Amygdala (tissue), 56 donors: ENCODE measurements at places on chromosomes 7 and 10.

- no peak for DNase-seq
Measured at GRCh38 chr10:26448292-26448691, 10.2 kb downstream of the APBB1IP start.

DNA sequence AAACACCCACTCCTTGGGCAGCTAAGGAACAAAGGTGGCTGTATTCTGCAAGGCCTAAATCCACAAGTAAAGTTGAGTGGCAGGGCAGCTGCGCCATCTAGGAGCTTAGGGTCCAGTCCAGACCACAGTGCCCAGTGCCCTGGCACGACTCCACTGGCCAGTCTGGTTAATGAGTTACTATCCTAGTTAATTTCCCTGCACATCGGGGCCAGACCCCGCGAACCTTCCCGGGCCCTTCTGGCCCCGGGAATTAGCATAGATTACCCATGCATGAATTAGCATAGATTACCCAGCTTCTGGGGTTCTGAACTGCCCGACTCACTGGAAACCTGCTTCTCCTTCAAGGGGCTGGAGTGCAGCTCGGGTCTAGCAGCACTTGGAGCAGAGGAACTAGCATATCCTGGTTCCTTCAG lies 3.2 kb upstream of the EMX2 start:
- no peak for DNase-seq

- DNase-seq = no peak
Measured at GRCh38 chr7:33950047-33950714, 44.8 kb downstream of the BMPER start.

DNA sequence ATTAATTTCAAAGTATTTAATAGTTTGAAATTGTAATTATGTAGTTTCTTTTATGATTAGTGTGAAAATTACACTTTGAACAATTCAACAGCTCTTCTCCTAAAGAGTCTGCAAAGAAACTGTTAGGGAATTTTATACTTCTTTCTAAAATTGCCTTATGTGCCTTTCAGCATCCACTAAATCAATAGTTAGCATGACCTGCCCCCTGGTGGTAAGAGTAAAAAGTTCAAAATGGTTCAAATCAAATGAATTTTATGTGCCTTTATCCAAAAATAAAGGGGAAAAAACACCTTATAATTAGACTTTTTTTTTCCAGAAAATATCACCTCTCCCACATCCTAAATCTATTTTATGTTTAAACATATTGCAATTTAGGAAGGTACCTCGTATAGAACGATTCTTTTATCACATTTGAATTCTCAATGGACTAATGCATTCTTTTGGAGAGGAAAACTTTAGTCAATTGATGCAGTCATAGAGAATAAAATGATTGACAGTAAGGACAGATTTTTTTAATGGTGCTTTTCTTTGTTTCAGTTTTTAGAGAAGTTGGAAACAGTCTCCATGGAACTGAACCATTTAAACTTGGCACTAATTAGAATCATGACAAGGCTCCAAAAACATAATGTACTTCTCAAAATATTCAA lies 163.7 kb downstream of the SEMA3D start:
- no peak for DNase-seq

DNA sequence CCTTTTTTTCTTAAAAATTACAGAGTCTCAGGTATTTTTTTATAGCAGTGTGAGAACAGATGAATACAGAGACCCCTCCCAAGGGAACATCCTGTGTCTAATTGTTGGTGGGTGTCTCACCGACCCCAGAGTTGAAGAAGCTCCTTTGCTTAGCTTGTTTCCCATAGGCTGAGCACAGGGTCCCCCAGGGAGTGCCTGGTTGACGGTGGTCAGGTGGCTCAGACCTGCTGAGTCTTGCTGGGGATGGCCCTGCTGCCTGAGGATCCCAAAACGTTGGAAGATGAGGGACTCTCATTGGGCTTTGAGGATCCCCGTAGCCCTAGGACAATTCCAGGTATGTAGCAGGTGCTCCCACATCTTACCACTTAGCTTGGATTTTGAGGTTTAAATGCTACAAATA lies 19.5 kb downstream of the SCART1 start:
- DNase-seq = no peak

- no peak for DNase-seq
Measured at GRCh38 chr7:108684629-108685028, 115.0 kb downstream of the DNAJB9 start.

DNA sequence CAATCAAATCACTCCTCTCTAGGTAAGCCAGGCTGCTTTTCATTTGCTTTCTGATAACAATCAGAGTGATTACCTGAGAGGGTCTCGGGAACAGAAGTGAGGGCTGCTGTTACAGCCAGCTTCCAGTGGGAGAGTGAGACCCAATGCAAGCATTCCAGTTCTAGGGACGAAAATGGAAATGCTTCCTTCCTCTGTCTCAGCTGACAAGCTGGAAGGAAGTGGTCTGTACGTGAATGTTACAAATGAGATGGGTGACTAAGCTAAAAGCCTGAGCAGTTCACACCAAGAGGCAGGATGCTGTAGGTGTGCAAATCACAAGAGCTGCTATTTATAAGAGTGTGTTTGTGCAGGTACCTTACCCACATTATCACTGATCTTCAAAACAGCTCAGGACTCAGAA lies 772.4 kb downstream of the GRID1 start:
- no peak for DNase-seq

- DNase-seq = no peak
Measured at GRCh38 chr10:112917681-112918080, 32.4 kb upstream of the TCF7L2 start.
